ENCODE measurements at places on chromosomes 7 and 10.

GRCh38 chr7:45653209-45653907 is 79.2 kb downstream of the ADCY1 start:
- DNase-seq = no peak

DNA sequence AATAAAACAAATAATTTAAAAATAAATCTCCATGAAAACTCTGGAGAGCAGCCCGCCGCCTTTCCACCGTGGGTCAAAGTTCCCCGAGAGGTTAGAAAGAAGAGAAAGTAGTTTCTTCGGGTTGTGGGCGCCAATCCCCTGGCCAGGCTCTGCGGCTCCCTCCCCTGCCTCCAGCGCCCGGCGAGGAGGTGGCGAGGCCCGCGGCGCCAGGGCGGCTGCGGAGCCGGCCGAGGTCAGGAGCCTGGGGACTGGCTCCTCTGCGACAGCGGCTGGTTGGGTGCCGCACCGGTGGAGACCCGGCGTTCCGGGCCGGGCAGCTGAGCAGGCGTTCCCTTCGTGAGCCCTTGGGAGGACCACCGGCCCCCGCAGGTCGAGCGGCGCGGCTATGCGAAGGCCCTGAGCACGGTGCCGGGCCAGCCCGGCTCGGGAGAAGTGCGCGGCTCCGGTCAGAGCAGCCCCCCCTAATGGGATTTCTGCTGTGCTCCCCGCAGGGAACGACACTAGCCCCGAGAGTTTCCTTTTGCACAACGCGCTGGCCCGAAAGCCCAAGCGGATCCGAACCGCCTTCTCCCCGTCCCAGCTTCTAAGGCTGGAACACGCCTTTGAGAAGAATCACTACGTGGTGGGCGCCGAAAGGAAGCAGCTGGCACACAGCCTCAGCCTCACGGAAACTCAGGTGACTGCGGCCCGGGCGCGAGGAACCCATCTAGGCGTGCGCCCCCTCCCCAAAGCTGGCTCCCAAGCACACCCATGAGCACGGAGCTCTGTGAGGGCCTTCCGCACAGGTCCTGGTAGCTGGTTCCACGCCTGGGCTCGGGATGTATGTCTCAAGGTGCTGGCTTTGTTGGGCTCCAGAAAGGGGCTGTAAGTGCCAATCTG is 2.8 kb downstream of the EMX2 start:
- no peak for DNase-seq

DNA sequence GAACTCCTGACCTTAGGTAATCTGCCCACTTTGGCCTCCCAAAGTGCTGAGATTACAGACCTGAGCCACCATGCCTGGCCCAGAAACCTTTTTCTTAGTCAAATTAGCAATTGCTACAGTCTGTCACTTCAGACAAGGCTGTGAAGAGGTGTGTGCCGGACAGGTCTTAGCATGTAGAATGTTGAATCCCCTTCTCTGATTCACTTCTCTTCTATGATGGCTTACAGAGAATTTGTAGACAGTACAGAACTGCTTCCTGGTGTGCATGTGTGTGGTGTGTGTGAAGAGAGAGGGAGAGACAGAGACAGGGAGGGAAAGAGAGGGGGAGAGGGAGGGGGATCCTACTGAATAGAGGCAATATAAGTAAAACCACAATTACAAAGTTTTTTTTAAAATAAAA is 150.4 kb downstream of the PARD3 start:
- DNase-seq = no peak

DNA sequence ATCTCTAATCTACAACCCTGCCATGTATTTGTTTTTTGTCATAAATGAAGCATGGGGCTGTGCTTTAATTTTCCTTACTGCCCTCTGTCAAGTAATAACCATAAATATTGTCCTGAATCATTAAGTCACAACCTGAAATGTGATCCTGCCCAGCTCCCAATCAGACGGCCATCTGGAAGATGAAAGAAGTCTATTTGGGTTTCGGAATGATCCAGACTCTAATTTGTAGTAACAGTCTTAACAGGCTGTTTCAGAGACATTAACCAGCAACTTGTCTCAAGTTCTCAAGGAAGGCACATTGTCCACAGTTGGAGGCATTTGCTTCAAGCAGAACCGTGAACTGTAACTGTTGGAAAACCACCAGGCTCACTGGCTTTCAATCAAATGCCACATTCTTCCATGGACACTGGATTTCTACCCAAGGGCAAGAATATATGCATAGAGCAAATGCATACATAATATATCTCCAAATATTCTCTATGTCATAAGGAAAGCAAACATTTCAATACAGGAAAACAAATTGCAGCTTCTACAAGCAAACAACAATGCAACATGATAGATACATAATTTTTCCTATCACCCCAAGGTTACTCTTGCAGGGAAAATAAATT is 405.2 kb upstream of the NPVF start:
- no peak for DNase-seq

DNA sequence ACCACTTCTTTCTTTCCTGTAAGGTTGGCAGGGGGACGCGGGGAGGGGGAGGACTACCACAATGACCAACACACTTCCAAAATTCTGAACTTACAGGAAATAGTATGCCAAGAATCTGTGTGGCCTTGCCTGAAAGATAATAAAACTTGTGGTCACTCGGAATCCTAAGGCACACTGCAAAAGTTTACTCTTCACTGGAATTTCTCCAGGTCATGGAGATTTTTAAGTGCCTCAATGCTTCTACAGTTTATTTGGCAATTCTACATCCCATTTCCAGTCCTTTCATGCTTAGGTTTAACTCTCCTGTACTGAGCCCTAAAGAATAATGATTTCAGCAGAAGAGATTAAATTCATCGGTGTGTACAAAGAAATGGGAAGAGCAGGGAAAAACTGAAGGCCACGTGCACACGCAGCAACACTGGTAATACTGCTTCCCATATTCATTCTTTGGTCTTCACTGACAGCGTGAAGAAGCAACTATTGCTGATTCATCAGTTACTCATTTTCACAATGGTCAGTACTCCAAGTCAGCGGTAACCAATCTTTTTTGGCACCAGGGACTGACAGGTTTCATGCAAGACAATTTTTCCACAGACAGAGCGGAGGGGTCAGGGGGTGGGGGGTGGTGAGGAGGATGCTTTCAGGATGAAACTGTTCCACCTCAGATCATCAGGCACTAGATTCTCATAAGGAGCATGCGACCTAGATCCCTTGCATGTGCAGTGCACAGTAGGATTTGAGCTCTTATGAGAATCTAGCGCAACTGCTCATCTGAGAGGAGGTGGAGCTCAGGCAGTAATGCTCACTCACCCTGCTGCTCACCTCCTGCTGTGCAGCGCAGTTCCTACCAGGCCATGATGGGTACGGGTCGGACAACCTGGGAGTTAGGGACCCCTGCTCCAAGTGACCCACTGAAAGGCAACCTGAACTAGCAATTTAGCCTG is 9.8 kb downstream of the LARP4B start:
- no peak for DNase-seq

DNA sequence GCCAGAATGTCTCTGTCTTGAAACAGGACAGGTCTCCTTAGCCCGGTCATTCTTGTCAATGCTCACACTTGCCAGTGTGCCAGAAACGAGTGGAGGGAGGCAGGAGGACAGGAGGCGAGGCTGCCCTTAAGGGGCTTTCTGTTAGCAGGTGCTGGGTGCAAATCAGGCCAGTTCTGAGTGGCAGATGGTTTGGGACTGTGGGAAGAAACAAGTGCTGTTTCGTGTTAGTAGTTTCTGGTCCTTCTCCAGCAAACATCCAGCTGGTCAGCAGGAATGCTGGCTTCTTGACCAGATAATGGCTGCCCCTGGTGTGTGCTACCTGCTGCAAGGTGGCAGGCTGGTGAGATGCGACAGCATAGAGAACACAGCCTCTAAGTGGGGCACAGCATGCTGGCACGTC is 8.2 kb upstream of the NDUFB2 start:
- DNase-seq = no peak

DNA sequence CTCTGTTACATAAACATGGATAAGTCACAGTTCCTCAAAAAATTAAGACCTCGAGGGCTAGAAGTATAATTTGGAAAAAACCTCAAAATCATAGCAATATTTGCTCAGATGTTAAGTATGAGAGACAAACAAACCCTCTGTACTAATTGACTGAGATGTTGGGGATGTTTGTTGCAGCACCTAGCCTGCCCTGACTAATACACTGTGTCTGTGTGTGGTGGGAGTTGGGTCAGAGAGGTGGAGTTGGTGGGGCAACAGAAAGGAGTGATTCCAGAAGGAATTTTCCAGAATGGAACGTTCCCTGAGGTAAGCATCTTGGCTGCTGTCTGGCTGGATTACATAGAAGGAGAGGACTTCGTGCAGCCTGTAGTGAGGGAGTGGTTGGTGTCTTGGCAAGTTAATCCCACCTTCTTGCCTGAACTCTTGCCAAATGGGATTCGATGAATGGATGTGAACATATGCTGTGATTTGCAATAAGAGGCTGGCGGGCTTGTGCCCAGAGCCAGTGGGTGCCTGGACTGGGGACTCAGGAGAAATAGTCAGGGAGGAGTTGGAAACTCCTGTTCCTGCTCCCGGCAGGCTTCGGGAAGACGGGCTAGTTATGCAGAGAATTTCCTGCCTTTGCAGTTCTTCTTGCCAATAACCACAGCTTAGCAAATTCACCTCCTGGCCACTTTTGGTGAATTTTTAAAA is 9.3 kb upstream of the FAM180A start:
- DNase-seq = peak; percentile 70

GRCh38 chr7:71535616-71536015 is 403.7 kb downstream of the GALNT17 start:
- DNase-seq = no peak

GRCh38 chr10:77374189-77374656 is 263.4 kb downstream of the KCNMA1 start:
- DNase-seq = no peak

- DNase-seq = no peak
These were observed 41.3 kb upstream of the GGCT start for GRCh38 chr7:30545791-30546555.

DNA sequence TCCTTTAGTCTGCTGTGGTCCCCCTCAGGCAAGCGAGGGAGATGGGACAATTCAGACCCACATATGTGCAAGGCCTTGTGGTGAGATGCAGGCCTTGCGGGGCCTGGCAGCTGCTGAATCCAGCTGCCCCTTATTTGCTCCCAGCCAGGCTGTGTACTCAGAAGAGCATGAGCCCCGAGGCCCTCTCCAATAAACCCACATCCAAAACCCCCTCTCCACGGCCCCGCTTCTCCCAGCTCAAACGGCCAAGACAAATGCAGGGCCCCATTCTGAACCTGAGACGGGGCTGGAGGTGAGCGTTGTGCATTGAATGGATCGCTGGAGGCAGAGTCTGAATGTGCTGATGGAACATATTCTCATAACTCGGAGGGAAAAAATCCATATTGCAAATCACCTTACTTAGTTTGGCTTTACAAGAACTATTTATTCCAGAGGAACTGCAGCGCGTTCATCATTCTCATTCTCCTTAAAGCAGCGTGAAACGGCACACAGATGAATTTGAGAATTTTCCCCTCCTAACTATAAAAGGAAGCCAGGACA is 169.2 kb upstream of the LYZL2 start:
- no peak for DNase-seq

- peak; percentile 64 for DNase-seq
These were observed 352.2 kb downstream of the TFEC start for GRCh38 chr7:115678086-115678982.

- peak; percentile 20 for DNase-seq
These were observed 15.7 kb downstream of the ZFAND2A start for GRCh38 chr7:1144269-1144771.

GRCh38 chr7:22632674-22633073 is 94.3 kb upstream of the IL6 start:
- no peak for DNase-seq

- peak; percentile 46 for DNase-seq
These were observed 628.8 kb downstream of the SUGCT start for GRCh38 chr7:40763319-40764287.

GRCh38 chr10:77072361-77072835 is 565.2 kb downstream of the KCNMA1 start:
- DNase-seq = no peak

- DNase-seq = no peak
These were observed 1.9 kb upstream of the HBP1 start for GRCh38 chr7:107166736-107167426.

- DNase-seq = no peak
These were observed 101.8 kb upstream of the FZD1 start for GRCh38 chr7:91162436-91162835.

- DNase-seq = peak; percentile 60
These were observed 493.4 kb downstream of the TNS3 start for GRCh38 chr7:47088329-47089067.

DNA sequence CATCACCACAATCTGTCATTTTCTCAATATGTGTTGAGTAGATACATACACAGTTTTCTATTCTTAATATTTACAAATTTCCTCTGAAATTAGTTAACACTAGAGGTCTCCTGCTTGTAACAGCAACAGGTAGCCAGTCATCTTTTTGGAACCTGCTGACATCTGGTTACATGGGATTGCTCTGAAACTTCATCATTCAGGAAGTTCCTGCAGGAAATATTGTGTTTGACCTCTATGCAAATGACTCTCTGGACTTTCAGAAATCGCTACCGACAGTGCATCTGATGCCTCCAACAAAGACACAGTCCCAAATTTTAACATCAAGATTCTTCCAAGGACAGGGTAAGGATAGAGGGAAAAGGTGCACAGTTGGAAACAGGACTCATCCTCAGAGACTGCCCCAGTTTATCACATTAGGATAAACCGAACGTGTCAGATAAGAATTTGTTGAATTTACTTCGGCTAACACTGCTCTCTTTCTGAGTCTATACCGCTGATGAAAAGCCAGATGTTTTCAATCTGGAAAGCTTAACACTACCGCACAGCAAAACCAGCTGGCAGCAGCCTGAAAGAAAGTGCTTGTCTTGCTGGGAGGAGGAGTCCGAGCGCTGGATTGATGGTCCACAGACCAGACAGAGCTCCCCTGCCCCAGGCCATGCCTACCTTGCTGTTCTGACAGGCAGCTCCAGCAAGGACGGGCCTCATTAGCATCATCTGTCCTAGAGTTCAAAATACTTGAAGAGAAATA is 633.4 kb downstream of the PARD3 start:
- peak; percentile 53 for DNase-seq

- no peak for DNase-seq
These were observed 19.3 kb downstream of the IL15RA start for GRCh38 chr10:5958077-5958476.

- DNase-seq = no peak
These were observed 155.3 kb upstream of the INHBA start for GRCh38 chr7:41858201-41858600.

- DNase-seq = no peak
These were observed 224.1 kb downstream of the GLI3 start for GRCh38 chr7:42012786-42013360.

GRCh38 chr7:8724080-8724718 is 290.8 kb downstream of the NXPH1 start:
- DNase-seq = no peak
